ENCODE measurements at places on chromosomes 1 and 21. TPM values are rescaled to one million over a fixed set of nuclear protein-coding genes. Genes with fewer than 3 reads are reported as not detected.

DNA sequence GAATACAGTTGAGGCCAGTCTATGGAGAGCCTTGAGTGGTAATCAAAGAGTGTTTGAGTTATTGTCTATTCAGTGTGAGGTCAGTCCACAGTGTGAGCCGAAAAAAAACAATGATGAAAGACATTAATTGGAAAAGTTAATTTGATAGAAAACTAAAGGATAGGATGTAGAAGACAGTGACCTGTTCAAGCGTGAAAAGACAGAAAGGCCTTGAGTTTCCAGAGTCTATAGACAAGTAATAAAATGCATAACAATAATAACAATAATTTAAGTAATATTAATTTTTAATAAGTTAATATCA, 90.4 kb downstream of the SLC30A10 start:
- no peak for DNase-seq

LCE2C gene
- total RNA-seq = not detected

DNA sequence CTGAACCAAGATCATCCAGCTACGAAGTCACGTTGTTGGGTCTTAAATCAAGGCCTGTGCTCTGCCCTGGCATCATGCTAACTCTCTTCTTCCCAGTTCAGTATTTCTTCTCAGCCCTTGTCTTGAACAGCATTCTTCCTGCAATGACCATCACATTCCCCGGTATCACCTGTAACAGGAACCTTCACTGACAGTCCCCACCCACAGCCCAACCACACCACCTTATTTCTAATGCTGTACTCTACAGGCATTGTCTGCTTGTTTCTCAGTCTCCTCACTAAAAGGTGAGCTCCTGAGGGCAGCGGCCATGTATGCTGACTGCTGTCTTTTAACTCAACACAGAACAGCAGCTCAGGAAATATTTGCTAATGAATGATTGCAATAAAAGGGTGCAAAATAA, 54.0 kb downstream of the DAB1 start:
- no peak for DNase-seq

RGS8 gene
- not detected for total RNA-seq

GRHL3 gene
- total RNA-seq = 0.66 TPM

- DNase-seq = no peak
Measured at GRCh38 chr1:51564124-51564523, 45.1 kb upstream of the EPS15 start.

DNA sequence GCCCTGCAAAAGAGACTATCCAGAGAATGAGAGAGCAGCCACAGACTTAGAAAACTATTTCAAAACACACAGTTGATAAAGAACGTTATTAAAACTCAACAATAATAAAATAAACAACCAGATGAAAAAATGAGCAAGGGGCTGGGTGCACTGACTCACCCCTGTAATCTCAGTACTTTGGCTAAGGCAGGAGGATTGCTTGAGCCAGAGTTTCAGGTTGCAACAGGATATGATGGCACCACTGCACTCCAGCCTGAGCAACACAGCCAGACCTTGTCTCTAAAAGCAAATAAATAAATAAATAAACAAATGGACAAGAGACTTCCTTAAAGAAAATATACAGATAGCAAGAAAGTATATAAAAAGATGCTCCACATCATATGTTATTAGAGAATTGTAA, 144.6 kb downstream of the LRRIQ3 start:
- no peak for DNase-seq

- DNase-seq = no peak
Measured at GRCh38 chr21:29372063-29372802, 73.5 kb downstream of the BACH1 start.

GRCh38 chr1:65918564-65918963, 125.9 kb downstream of the PDE4B start:
- no peak for DNase-seq

GRCh38 chr21:28587748-28588147, 404.9 kb downstream of the LTN1 start:
- DNase-seq = no peak

GRCh38 chr1:58732087-58732775, 32.4 kb upstream of the MYSM1 start:
- no peak for DNase-seq

PDC gene
- total RNA-seq = not detected

GRCh38 chr1:60950224-60951063, 131.9 kb upstream of the NFIA start:
- DNase-seq = no peak

GRCh38 chr1:54481201-54481884, 66.7 kb upstream of the ACOT11 start:
- DNase-seq = peak; percentile 68

DNA sequence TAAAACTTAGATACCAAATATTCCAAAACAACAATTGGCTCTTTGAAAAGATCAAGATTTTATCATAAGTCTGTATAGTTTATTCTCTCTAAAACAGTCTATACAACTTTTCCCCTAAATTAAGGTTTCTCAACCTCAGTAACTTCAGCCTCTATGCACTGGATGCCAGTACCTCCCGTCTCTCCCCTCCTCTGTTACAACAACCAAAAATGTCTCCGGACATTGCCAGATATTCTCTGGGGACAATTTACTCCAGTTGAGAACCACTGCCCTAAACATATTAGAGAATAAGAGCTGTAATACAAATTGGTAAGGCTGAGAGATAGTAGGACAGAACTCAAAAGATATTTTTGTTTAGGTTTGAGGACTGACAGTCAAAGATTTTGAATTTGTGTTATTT, 71.6 kb downstream of the TMEM200B start:
- no peak for DNase-seq

ZMYND12 gene
- 1.9 TPM for total RNA-seq

DNA sequence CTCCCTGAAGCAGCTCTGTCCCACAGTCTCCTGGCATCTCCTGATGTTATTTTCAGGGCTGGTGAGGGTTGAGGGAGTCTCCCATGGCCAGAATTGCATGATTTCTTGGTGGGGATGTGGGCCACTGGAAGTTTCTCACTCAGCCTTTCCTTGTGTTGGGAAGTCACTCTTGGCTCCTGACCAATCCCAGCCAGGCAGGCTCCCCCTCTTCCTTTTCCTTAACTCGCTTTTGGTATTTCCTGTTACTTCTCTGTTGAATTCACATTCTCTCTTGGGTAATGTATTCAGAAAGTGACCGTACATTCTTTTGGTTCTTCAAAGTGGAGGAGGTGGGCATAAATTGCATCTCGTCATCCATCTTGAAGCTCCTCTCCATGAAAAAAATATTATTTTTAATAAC, 135.7 kb downstream of the PCBP3 start:
- no peak for DNase-seq

- DNase-seq = no peak
Measured at GRCh38 chr1:75130865-75131564, 3.2 kb upstream of the LHX8 start.

DNA sequence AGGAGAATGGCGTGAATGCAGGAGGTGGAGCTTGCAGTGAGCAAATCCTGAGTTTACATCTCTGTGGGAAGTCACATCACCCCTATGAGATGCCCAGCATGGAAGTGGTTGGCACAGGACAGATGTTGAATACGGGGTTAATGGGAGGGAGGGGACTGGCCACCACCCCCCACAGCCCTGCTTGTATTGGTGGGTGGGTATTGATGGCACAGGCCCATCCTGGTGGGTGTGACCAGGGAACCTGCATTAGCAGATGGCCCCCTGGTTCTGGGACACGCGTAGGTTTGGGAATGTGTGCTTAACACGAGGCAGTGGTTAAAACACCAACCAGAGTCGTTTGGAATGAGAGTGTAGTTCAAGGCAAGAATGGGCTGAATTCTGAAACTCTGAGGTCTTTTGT, 117.9 kb downstream of the PRDM2 start:
- peak; percentile 27 for DNase-seq

RNPC3 gene
- total RNA-seq = 49.0 TPM

GRCh38 chr1:201726700-201727099, 102.3 kb upstream of the IPO9 start:
- no peak for DNase-seq

GRCh38 chr1:108121358-108122143, 78.6 kb downstream of the SLC25A24 start:
- no peak for DNase-seq

ANGPTL3 gene
- not detected for total RNA-seq

UMODL1 gene
- total RNA-seq = 0.95 TPM

DNA sequence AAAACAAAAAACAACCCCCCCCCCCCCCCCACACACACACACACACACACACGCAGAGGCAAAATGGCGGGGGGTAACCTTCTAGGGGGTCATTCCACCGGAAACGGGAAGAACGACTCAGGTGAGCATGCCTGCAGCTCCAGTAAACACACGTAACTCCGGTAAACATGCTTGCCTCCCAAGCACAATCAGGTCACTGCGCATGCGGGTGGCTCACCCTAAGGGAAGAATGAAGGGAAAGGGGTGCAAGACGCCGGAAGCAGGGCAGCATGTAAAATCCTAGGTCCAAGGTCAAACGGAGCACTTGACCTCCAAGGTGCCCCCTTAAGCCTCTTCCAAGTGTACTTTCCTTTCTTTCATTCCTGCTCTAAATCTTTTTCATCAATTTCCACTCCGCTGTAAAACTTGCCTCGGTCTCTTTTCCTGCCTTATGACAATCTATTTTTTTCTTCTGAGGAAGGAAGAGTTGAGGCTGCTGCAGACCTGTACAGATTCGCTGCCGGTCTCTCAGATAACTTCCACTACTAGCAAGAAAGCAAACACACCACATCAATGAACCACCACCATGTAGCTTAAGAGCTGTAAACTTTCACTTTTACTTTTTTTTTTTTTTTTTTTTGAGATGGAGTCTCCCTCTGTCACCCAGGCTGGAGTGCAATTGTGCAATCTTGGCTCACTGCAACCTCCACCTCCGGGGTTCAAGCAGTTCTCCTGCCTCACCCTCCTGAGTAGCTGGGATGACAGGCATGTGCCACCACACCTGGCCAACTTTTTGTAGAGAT, 21.0 kb upstream of the CBR3 start:
- DNase-seq = peak; percentile 90

DNA sequence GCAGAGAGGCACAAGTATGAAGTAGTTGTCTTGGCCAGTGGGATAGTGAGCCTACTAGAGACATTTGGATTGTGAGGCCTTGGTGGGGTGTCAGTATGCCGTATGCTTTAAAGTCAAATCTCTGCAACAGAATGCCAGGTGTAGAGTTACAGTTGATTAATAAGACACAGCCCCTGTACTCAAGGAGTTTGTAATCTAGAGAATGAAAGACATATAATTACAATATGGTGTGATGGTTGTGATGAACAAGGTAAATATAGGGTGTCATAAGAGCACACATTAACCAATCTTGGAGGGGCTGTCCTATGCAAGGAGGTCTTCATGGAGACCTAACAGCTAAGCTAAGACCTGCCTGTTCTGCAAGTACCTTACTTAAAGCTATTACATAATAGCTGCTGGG, 113.1 kb downstream of the ATF6 start:
- no peak for DNase-seq

- no peak for DNase-seq
Measured at GRCh38 chr1:150138044-150138443, 11.7 kb upstream of the PLEKHO1 start.

GRCh38 chr1:10909697-10910680, 102.5 kb upstream of the TARDBP start:
- DNase-seq = peak; percentile 79

KCNJ9 gene
- not detected for total RNA-seq

DNA sequence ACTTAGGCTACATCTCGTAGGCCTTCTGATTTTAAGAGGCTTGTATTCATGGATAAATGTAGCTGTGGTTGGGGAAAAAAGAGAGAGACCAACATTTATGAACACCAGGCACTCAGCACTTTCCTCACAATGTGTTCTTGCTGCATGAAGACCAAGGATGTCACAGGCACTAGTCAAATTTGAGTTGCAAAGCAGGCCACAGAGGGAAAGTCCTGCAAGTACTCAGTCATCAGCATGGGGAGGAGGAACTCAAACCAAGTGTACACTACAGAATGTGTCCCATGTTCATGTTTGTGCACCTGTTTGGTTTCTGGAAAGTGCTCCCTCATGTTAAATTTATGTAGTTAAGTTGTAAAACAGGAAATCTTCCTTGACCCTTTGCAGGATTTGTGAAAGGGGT, 8.7 kb upstream of the MAP3K7CL start:
- peak; percentile 61 for DNase-seq

DNA sequence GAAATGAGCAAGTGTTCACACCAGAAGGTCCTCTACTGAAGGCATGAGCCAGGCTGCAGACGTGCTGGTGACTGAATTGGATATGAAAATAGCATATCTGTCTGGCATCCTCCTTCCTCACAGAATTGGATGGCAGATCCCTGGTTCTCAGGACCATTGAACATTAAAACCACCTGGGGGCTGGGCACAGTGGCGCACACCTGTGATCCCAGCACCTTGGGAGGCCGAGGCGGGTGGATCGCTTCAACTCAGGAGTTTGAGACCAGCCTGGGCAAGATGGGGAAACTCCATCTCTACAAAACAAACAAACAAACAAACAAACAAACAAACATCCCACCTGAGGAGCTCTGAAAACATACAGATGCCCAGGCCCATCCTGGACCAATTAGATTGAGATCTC, 23.4 kb downstream of the TEX35 start:
- DNase-seq = no peak

DNA sequence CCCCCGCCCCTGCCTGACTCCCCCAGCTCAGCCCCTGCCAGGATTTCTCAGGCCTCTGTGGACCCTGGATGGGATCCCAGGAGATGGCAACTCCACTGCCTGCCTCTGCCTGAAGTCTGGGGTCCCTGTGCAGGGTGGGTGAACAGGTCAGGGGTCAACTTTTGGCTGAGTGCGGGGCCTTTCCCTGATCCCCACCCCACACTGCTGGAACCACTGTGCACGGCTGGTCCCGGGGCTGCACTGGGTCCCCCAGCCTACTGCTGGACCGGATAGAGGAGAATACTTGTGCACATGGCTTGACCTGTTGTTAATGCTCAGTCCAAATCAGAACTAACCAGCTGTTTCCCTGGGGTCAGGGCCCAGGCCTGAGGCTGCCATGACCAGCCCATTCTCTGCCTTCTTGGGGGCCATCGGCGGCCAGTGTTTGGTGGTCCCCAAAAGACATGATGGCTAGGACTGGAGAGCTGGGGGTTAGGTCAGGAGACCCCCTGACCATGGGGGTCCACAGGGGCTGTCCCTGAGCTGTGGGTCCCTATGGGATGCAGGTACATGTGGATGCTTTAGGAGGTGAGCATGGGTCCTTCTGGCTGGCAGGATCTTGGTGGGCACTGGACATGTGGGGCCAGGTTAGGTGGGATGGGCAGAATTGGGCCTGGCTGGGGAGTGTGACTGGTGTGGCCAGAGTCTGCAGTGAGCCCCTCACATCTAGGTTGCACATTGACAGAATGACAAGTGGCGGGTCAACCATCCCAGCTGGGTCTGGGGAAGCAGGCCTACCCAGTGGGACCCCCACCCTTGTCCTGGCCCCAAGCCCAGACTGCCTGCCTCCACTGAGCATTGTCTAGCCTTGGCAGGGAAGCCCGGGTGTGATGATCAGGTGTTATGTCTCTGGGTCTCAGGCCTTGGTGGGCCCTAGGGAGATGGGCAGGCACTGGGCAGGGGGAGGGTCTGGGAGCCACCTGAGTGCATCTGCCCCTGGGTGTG, 19.0 kb upstream of the ZNF678 start:
- DNase-seq = no peak

GRCh38 chr1:39016604-39017171, 9.5 kb upstream of the NDUFS5 start:
- DNase-seq = no peak

- DNase-seq = no peak
Measured at GRCh38 chr1:228883535-228883934, 148.3 kb downstream of the RHOU start.

All from Peyer's patch (tissue), 4 donors.